Activated CD8-positive, alpha-beta memory T cell treated with anti-CD3 and anti-CD28 coated beads for 4 hours (primary cell): ENCODE measurements at places on chromosomes 7 and 10.

- DNase-seq, result no peak
These were observed 216.0 kb upstream of the DKK1 start for GRCh38 chr10:52098130-52098529.

DNA sequence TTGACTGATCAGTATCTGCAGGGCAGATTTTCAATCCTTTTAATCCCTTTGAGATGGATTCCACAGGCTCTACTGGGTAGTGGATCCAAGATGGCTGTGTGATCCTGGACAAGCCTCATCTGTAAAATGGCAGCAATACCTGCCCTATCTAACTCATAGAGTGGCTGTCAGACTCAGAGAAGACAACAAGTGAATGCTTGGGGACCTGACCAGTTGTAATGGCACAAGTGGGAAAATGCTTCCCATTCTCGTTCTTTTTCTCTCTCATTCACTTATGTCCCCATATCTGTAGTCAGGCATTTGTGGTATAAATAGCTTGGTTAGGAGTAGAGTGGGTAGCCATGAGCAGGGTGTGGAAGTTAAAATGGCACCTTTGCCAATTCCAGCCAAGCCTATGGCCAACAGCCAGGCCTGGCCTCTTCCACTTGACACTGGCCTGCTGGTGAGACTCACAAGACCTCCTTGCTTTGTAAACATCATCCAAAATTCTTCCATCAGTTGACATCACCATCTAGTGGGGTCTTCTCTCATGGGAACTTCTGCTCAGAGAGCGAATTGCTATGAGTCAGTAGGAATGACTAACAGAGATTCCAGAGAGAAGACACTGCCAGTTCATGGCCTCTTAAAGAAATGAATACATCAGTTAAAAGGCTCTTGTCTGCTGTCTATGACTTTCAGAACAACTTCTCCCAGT, 150.1 kb downstream of the PLPP4 start:
- no peak for DNase-seq

DNA sequence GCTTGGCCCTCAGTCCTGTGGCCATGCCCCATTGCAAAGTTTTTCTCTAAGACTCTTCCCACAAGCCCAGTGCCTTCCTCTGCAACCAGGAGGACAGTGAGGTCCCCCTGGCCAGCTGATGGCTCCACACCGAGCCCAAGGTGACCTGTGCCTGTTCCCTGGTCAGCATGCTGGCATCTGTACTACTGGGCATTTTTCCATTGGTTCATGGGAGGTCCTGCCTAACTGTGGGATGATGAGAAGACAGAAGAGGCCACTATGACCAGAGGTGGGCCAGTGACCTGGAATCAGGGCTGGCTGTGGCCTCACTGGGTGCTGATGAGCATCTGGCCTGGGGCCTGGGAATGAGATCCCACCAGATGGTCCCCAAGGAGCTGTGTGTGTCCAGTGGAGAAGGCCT, 20.2 kb downstream of the CALML3 start:
- no peak for DNase-seq

DNA sequence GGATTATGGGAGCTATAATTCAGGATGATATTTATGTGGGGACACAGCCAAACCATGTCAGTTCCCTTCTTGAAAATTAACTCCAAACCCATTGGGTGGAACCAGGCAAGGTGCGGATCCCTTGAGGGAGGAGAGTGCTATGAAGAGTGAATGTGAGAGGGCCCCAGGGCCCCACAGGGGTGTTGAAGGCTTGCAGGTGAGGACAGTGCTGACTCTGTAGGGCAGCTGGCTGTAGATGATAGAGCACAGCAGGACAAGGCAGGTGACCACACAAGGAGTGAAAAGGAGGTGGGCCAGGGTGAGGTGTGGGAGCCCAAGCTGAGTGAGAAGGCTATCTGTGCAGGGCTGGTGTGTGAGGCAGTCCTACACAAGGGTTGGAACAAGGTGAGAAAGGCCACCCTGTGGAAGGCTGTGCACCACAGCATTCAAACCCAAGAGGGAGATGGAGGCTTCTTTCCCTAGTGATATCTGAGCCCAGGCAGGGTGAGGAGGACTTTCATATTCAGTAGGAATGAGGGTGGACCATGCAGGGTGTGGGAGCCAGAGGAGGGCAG, 746.0 kb upstream of the CELF2 start:
- no peak for DNase-seq

GRCh38 chr10:32893434-32893833, 64.6 kb downstream of the ITGB1 start:
- no peak for DNase-seq

DNA sequence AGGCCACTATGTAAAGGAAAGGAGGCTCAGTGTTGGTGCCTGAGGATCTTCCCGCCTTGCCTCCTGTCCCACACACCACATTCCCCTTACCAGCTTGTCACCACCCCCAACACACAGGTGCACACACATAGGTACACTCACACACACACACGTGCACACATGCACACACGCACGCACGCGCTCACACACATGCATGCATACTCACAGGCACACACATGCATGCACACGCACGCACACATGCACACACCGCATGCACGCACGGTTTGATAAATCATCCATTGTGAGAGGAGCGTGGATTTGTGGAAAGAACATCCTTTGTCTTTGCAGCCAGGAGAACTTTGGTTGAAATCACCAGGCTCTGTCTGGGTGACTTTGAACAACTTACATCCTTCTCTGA, 359.8 kb downstream of the FRMD4A start:
- DNase-seq, result no peak

DNA sequence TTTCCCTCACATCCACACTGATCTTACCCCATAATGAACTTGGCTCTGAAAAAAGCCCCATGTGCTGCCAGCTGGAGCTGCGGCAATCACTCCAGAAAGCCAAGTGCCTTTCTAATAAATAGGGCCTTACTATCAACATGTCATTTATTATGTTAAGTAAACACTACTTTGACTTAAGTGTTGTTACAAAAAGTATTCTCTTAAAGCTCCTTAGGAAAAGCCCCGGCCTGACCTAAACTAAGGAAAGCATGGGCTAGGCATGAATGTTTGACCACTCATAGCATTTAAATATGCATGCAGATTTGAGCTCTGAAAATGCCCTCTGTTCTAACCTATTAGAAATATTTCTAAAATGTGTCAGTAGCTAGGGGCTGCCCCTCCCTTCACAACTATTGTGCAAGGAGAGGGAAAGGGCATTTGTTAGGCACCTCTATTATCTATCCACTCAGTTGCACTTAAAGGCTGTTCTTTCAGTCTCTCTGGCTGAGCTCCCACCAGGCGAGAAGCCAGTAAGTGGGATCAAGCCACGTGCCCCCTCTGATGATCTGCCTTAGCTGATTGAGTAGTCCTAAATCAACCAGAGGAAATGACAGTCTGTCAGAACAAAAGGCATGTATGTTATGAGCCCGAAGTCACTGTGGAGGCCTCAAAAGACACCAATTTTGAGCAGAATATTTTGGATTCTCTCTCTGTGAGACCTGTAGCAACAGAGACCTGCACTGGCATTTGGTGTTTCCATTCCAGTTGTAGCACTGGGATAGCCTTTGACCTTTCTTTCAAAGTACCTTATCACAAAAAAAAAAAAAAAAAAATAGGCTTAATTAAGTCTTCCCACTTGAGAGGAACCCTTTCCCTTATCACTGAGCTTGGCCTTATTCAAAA, 77.1 kb downstream of the ITGB8 start:
- DNase-seq, result no peak

DNA sequence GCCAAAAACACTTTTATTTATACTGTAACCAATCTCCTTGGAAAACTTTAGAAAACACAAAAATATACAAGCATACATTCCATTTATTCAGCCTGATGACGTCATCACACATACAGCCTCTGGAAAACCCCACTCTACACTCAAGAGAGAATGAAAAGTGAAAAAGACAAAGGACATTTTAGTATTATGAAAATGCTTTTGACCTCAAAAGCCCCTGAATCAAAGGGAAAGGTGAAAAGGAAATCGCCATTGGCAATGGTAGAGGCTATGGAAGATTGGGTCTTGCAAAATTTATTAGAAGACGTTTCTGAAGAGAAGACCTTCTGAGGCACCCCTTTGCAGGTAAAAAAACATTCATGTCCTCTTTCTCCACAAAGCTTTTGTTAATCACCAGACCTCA, 82.9 kb upstream of the STRIP2 start:
- no peak for DNase-seq

GRCh38 chr10:47261556-47261955, 38.4 kb upstream of the GDF10 start:
- DNase-seq, result no peak

GRCh38 chr7:110604885-110605284, 486.0 kb upstream of the LRRN3 start:
- no peak for DNase-seq

DNA sequence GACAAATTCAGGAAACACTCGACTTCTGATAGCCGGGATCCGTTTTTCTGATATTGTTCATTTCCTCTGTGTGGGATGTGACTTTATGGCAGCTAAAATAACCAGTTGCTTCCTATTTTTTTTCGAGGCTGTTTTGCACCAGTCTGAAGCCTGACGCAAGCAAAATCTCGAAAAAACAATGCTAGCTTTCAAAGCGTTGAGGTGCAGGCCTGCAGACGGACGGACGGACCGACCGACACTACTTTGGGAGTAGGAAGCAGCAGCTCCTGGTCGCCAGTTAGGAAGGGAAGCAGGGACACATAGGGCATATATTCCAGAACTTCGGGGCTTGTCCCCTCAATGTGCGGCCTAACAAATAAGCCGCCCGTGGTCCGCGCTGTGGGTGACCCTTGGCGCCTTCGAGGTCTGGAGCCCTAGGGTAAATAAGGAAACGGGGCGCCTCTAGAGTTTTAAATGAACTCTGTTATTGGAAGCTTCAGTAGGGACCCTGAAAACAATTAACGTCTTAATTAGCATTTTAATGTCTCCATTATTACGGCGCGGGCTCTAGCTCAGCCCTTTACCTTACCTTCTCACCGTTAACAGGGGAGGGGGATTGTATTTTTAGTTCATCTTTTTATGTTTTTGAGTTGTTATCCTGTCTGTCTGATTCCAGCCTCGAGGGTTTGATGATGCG, 1.3 kb downstream of the HHEX start:
- DNase-seq, result no peak

- DNase-seq, result no peak
These were observed 61.5 kb downstream of the SLIT1 start for GRCh38 chr10:97124211-97124610.

GRCh38 chr7:111678986-111679385, 116.7 kb upstream of the IMMP2L start:
- no peak for DNase-seq

GRCh38 chr7:128911423-128912031, 1.0 kb upstream of the KCP start:
- DNase-seq, result no peak

DNA sequence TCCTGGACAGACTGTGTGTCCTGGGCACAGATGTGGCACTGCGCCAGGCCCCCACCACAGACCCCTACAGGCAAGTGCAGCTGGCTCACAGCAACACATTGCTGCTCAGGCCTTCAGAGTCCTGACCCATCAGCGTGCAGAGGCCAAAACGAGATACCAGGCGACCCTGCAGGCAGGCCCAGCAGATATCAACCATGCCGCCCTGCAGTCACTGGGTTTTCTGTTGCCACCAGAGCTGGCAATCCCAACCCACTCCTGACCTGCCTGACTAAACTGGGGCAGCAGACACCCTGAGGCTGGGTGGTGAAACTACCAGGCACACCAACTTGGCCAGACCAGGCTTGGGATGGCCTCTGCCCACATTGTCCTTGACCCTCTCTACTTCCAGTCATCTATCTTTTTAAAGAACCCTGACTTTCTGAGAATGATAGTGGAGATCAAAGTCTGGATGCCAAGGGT, 20.3 kb downstream of the ZCCHC24 start:
- DNase-seq, result no peak

- no peak for DNase-seq
These were observed 31.2 kb downstream of the SPOCK2 start for GRCh38 chr10:72056932-72057751.

GRCh38 chr7:4861673-4862072, at the start of gene PAPOLB:
TSS of gene PAPOLB (minus strand) at chr7:4862030. CDS start at chr7:4861810, 220 bp downstream.
- DNase-seq, result no peak

DNA sequence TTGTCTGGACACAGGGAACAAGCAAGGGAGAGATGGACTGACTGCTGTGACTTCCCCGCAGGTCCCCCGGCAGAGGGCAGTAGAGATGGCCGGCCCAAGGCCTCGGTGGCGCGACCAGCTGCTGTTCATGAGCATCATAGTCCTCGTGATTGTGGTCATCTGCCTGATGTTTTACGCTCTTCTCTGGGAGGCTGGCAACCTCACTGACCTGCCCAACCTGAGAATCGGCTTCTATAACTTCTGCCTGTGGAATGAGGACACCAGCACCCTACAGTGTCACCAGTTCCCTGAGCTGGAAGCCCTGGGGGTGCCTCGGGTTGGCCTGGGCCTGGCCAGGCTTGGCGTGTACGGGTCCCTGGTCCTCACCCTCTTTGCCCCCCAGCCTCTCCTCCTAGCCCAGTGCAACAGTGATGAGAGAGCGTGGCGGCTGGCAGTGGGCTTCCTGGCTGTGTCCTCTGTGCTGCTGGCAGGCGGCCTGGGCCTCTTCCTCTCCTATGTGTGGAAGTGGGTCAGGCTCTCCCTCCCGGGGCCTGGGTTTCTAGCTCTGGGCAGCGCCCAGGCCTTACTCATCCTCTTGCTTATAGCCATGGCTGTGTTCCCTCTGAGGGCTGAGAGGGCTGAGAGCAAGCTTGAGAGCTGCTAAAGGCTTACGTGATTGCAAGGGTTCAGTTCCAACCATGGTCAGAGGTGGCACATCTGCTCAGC, 6.0 kb downstream of the CYREN start:
- no peak for DNase-seq

GRCh38 chr10:5460468-5461202, 38.7 kb downstream of the CALML5 start:
- no peak for DNase-seq

DNA sequence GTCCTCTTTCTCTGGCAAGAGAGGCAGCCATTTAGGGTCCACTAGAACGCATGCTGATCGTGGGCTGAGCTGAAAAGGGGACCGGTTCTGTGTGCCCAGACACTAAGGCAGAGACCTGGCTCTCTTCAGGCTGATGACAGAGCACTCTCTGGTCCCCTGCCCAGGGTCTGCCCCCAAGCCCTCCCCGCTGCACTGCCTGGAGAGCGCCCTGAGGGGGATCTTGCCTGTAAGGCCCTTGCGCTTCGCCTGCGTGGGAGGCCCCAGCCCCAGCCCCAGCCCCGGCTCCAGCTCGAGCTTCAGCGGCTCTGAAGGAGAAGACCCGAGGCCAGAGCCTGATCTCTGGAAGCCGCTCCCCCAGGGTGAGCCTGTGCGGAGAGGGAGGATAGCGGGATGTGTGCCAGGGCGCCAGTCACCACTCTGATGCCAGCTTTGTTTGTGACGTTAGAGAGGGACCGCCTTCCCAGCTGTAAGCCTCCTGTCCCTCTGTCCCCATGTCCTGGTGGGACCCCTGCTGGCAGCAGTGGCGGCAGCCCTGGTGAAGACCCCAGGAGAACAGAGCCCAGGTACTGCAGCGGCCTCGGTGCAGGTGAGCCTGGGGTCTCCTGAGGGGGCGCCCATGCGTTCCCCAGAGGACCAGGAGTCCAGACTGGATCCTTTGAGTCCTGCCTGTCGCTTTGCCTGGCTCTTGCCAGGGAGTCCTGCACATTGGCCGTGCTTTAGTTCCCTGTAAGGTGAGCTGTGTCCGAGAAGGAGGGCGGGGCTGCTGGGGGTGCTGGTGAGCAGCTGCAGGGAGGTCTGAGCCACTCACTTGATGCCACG, 43.2 kb downstream of the ZNF467 start:
- DNase-seq, result no peak
